ENCODE measurements at places on chromosomes 13 and 19.

GRCh38 chr19:42216653-42217519 lies 591 bp downstream of the DEDD2 start:
- no peak for DNase-seq

- DNase-seq: no peak
Measured at GRCh38 chr13:98204546-98204945, 27.5 kb upstream of the RNF113B start.

DNA sequence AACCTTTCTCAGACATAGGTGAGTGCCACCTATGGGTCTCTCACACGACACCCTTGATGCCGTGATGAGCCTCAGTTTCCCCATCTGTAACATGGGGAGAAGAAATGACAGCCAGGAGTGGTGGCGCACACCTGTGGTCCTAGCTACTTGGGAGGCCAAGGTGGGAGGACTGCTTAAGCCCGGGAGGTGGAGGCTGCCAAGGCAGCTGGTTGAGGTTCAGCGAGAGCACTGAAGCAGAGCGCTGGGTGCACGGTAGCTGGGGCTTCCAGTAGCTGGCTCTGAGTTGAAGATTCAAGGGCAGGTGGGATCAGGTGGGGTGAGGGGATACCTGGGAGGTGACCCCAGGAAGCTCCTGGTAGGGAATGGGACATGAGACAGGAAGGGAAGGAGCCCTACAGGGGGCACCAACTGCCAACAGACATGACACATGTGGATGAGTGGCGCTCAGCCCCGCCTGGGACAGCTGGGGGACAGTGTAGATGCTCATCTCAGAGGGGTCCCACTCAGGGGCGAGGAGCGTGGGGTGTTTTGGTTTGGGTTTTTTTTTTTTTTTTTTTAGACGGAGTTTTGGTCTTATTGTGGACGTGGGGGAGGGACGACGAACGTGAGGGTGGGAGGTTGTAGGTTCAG lies 6.5 kb upstream of the SSBP4 start:
- DNase-seq: no peak

- DNase-seq: peak; percentile 67
Measured at GRCh38 chr13:41054212-41054877, 7.0 kb upstream of the WBP4 start.

DNA sequence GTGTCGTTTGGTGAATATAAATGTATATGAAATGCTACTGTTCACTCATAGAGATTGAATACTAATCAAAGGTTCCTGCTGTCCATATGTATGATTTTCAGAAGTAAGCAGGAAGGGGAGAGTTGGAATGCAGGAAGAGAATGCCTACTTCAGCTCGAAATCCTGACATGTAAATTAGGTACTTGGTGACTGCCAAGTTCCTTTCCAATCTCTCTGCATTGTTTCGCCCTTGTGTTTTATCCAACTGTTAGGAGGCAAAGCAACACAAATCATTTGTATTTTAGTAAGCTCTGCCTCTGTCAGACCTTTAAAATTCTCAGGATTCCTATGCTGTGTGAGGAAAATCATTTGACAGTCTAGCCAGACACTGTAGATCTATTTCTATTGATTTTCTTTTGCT lies 9.0 kb downstream of the STARD13 start:
- DNase-seq: no peak

GRCh38 chr19:19039901-19040300 lies 6.5 kb downstream of the ARMC6 start:
- DNase-seq: no peak

DNA sequence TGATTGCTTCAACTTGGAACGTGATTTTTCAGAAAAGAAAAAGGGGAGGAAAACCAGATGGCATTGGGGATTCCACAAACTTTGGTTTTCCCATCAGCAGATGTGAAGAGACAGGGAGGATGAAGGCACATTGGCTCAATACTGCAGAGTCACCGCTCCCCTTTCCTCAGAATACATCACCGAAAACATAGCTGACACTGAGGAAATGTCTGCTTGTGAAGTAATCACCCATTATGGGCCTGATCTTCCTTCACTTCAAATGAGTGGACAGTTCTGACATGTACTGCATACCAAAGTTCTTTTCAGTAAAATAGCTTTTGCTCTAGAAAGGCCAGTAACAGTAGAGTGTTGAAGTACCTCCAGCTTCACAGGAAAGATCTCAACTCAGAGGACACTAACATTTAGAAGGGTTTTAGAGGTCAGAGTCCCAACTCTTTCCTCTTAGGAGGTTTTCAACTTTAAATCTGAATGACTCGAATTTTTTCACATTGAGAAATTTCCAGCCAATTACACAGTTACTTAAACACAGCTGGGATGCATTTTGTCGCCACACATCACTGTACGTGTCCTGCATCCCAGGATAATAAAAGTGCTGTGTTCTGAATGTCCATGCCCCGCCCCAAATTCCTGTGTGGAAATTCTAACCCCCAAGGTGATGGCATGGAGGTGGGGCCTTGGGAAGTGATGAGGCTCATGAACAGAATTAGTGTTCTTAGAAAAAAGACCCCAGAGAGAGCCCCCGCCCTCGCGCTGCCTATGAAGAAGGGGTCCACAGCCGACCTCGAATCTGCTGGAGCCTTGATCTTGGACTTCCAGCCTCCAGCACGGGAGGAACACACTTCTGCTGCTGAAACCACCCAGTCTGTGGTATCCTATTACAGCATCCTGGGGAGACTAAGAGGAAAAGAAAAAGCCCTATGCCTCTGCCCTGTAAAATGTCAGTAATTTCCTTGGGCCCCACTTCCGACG lies 77.7 kb downstream of the COL4A1 start:
- DNase-seq: no peak

DNA sequence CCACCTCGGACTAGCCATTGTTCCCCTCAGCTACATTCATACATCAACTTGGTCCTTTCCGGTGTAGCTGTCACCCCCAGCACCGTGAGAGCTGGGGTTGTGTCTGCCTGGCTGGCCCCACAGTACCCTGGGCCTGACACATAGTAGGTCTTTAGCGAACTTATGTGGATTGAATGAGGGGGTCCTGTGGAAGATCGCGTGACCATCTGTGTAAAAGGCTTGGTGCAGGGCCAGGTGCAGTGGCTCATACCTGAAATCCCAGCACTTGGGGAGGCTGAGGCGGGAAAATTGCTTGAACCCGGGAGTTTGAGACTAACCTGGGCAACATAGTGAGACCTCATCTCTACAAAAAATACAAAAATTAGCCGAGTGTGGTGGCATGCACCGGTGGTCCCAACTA lies 2.0 kb downstream of the SMARCA4 start:
- DNase-seq: no peak

DNA sequence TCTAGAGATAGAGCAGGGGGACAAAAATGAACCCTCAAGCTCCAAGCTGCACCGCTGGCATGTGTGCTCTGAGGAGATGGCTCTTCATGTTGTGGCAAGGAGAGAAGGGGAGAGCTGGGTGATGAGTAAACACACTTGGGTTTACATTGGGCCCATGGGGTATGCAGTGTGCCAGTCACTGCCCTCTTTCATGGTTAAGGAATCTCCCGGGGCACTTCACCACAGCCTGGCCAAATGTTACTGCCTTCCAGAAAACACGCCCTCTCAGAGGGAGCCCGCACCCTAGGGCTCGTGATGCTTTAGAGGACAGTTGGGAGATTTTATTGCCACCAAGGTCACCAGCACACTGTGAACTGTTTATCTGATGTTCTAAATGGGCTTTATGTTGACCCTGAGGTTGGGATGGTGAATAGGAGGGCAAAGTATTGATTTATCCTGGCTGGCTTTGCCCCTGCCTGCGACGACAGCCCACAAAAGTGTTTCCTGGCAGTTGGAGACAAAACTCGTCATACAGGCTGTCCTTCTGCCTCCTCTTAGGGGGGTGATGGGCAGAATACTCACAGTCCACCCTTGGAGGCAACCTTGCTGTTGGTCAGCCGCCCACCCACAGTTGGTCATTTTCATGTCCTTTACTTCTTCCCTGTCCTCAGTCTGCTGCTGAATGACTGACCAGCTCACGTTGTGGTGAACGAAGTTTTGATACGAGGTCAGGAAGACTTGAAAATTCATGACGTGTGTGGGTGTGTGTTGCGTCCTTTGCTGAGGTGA lies 156.9 kb downstream of the STK24 start:
- DNase-seq: no peak

DNA sequence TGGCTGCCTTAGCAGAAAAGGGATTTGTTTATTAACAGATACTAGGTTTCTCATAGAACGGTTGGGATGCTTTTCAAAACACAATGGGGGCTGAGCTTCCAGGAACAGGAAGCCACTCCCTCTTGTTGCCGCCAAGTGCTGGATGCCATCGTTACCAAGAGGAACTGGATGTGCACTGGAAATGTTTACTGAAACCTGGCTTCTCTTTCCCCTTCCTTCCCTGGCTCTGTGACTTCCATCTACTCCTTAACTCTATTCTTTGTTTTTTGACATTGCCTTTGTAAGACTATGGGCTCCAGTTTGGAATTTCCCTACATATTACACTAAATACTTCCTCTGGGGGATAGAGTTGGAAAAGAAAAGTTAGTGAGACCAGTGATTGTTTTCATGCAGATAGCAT lies 11.7 kb upstream of the KL start:
- DNase-seq: no peak

DNA sequence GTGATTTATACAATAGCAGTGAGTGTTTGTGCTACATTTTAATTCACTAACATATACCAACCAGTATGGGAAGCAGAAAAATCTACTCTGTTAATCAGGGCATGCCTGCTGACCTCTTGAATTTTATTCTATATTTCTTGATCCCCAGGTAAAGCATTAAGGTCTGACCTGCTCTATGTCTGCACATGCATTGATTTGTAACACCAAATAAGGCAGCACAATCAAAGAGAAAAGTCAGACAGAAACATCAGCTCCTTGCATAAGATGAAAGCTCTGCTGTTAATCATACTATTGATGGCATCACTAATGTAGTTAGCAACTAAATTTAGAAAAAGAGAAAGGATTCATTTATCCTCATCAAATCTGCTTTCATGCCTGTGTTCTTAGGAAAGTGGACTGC lies 2744.8 kb upstream of the PCDH20 start:
- no peak for DNase-seq

GRCh38 chr19:32372726-32373517 lies 27.5 kb downstream of the ZNF507 start:
- no peak for DNase-seq

DNA sequence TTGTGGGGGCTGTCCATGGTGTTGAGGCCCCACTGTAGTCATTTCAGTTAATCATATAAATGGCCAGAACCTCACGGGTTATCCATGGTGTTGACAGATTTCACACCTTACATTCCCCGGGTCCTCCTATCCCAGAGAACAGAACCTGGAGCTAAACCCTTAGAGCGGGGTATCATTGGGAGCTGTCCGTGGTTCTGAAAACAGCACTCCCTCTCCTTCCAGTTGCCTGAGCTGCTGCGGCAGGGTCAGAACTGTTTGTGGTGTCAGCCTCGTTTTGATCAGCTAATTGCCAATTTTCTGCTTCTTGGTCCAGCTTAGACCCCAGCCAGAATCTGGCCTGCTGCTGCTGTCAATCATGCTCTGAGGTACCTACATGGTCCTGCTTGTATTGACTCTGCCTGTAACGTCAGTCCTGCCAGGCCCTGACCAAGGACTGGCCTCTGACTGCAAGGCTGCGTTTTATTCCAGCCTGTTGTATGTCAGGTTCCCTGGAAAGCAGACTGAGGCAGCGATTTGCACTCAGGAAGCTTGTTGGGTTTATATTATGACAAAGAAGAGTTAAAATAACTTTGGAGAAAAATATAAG lies 55.8 kb upstream of the KCTD15 start:
- DNase-seq: peak; percentile 2

GRCh38 chr13:44899967-44900366 lies 89.3 kb downstream of the NUFIP1 start:
- no peak for DNase-seq

DNA sequence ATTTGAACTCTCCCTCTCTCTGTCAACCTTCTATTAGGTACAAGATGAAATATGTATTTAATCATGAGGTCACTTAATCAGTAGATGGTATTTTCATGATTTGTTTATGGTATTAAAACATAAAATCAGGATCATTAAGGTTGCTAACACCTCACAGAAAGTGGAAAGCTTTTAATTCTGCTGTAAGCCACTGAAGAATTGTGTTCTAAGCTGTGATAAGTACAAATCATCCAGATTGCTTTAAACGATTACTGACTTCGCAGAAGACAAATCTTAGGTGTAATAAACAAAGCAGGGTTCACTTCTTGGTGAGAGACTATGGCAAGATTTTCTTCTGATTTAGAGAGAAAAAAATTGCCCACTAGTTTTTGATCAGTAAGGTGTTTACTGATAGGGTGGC lies 214.5 kb downstream of the ABCC4 start:
- DNase-seq: no peak

GRCh38 chr13:32354040-32354439 lies 38.7 kb downstream of the BRCA2 start:
- no peak for DNase-seq

DNA sequence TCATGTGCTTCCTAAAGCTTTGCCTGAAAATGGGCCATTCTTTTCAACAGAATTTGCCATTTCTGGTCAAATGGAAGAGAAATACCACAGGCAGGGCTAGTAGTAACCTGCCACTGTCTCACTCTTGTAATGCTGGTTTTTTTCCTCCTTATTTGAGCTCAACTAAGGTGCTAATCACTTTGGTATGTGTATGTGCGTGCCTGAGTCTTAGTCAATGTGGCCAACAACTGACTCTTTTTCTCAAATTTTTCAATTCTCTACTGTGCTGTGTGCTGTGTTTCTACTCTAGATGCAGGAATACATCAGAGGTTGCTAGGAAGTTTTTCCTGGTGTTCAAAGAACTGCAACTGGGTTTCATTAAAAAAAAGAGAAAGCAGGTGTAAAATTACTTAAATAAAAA lies 870.2 kb downstream of the EFNB2 start:
- peak; percentile 2 for DNase-seq

DNA sequence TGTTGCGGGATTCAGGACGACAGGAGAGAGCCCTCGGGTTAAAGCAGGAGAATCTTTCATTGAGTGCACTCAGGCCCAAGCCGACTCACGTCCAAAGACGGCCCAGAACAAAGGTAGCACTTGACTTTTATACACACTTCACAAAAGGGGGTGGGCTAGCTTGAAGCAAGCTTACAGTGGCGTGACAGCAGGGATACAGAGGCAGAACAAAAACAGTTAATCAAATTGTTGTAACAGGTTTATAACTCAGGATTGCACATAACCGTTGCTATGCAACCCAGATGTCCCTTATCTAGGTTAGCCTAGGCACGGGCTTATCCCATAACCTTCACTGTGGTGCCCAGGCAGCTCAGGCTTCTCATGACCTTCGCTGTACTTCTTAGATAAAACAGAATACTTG lies 2.0 kb downstream of the MED25 start:
- DNase-seq: no peak

- no peak for DNase-seq
Measured at GRCh38 chr19:7703332-7703731, 1.4 kb upstream of the FCER2 start.

Measured in AG09309 (cell line).